ENCODE measurements at places on chromosomes 6 and 20. TPM values are rescaled to one million over a fixed set of nuclear protein-coding genes. Genes with fewer than 3 reads are reported as not detected.

- DNase-seq = no peak
Measured at GRCh38 chr6:158648682-158649131, 1.1 kb upstream of the SYTL3 start.

The RSPH3 gene
- 7.5 TPM for total RNA-seq

GRCh38 chr6:49550492-49551077 is at the start of gene C6orf141:
TSS of gene C6orf141 (plus strand) at chr6:49550668. CDS start at chr6:49550793, 125 bp downstream.
- peak; percentile 18 for DNase-seq

GRCh38 chr6:38937839-38938613 is 110.6 kb upstream of the GLP1R start:
- no peak for DNase-seq

DNA sequence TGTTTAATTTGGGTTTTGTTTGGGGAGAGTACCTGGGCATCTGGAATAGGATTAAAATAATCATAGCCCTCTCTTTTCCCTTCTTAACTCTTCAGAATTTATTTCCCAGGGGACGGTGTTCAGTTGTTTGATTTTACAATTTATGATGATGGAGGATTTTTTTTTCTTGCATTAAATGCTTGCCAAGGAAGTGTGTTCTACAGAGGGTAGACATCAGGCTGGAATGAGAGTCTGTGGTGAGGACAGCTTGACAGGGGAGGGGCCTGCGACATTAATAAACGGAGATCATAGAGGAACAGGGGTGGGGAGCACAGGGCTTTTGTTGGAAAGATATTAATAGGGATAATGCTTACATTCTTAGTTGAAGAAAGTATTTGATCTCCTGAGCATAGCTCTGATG is 297.5 kb downstream of the CLIC5 start:
- no peak for DNase-seq

- DNase-seq = no peak
Measured at GRCh38 chr6:121590438-121590837, 155.0 kb downstream of the GJA1 start.

- DNase-seq = no peak
Measured at GRCh38 chr6:15755526-15755925, 92.7 kb upstream of the DTNBP1 start.

GRCh38 chr6:40788661-40789655 is 201.8 kb upstream of the LRFN2 start:
- DNase-seq = peak; percentile 62

DNA sequence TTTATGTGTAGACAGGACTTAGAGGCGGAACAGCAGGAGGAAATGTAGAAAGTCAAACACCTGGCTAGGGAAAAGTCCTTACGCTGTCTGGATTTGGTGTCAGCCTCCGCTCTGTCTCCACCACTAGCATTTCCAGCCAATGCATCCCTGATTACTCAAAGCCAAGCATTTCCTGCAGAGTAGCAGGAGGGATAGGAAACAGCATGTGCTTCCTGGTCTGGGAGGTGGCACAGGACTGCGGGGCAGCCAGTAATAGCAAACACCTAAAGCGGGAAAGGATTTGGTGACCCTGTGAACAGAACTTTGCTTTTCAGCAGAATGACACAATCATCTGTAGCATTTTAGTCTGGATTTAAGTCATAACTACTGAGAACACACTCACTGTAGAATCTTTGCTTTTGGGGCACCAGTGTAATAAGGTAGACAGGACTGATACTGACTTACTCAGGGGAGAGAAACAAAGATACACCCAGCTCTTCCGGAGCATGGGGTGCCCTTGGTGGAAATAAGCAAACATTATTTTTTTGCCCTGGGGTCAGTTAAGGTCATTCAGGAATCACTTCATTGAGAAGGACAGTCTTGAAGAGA is 133.3 kb upstream of the AHI1 start:
- DNase-seq = no peak

DNA sequence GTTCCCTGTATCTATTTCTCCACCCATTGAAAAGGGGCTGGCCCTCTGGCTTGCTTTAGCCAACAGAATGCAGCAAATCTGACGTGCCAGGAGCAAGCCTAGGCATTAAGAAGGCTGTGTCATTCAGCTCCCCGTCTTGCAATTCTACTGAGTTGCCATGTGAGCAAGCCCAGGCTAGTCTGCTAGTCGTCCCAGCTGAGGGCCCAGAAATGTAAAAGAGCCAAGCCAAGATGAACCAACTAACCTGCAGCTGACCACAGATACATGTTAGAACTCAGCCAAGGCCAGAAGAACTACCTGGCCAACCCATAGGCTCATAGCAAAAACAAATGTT is 30.1 kb downstream of the PREP start:
- no peak for DNase-seq

GRCh38 chr6:166697113-166697512 is 70.1 kb upstream of the RPS6KA2 start:
- DNase-seq = no peak

The FOXP4 gene
- total RNA-seq = 0.72 TPM

- DNase-seq = no peak
Measured at GRCh38 chr20:1734269-1734858, 76.8 kb upstream of the SIRPG start.

GRCh38 chr20:58377766-58378401 is 11.1 kb upstream of the VAPB start:
- DNase-seq = no peak

GRCh38 chr6:157106487-157106886 is 216.8 kb downstream of the TMEM242 start:
- no peak for DNase-seq

GRCh38 chr6:152057832-152058498 is 250.5 kb downstream of the ESR1 start:
- DNase-seq = no peak

GRCh38 chr6:13302751-13303667 is 25.3 kb downstream of the TBC1D7 start:
- DNase-seq = peak; percentile 83

- no peak for DNase-seq
Measured at GRCh38 chr20:35883336-35883777, 70.9 kb downstream of the SCAND1 start.

GRCh38 chr20:20220134-20220533 is 147.8 kb upstream of the INSM1 start:
- DNase-seq = no peak

DNA sequence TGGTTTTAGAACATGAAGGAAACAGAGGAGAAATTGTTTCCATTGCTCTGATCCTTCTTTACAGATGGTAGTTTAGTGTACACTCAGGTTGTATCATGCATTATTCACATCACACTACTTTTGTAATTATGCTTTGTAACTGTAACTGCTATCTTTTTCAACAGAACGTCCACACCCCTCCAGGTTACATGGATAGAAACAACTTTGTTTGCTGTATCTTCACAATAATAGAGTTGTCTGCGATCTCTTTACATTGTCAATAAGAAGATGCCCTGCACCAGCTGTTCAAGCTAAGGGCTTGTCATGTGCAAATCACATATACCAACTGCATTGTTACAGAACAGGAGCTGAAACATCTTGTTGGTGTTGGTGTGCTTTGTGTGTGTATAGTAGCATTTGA is 67.9 kb upstream of the MAP7 start:
- no peak for DNase-seq

- peak; percentile 88 for DNase-seq
Measured at GRCh38 chr6:144696610-144697368, 411.7 kb downstream of the UTRN start.

GRCh38 chr20:7151676-7152470 is 384.4 kb downstream of the BMP2 start:
- DNase-seq = no peak

GRCh38 chr6:81169166-81169565 is 583.3 kb downstream of the TENT5A start:
- no peak for DNase-seq

- DNase-seq = peak; percentile 69
Measured at GRCh38 chr6:34934516-34934915, 45.5 kb downstream of the ANKS1A start.

- no peak for DNase-seq
Measured at GRCh38 chr6:105568142-105568541, 165.3 kb upstream of the PREP start.

GRCh38 chr20:47360297-47361056 is 4.0 kb upstream of the ZMYND8 start:
- DNase-seq = peak; percentile 91

The SNX21 gene
- 35.2 TPM for total RNA-seq

The HUS1B gene
- total RNA-seq = not detected

GRCh38 chr20:46433051-46433450 is 26.6 kb upstream of the ELMO2 start:
- DNase-seq = no peak

DNA sequence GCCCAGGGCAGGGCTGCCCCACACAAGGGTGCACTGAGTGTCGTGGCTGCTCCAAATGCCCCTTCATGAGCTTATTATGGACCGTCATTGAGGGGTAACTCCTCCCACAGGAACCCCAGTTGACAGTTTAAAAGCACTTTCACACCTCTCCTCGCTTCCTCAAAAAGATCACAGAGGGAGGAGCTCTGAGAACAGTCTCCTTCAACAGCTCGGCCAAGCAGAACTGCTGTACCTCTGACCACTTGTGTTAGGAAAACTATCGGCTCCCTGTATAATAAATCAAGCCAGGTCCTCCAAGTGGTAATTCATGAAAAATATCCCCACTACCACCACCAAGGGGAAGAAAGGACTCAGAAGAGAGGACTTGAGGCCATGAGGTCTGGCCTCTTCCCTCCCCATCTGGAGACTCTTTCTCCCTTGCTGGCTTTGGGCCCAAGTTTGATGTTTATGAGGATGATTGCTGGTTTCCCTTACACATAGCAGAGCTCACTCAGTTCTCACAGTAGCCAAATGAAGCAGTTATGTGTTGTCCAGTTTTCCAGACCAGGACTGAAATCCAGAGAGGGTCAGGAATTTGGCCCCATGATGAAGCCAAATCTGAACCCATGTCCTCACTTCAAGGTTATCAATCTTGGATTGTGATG is 8.7 kb downstream of the SNX21 start:
- DNase-seq = peak; percentile 68

The TP53TG5 gene
- 32.0 TPM for total RNA-seq

DNA sequence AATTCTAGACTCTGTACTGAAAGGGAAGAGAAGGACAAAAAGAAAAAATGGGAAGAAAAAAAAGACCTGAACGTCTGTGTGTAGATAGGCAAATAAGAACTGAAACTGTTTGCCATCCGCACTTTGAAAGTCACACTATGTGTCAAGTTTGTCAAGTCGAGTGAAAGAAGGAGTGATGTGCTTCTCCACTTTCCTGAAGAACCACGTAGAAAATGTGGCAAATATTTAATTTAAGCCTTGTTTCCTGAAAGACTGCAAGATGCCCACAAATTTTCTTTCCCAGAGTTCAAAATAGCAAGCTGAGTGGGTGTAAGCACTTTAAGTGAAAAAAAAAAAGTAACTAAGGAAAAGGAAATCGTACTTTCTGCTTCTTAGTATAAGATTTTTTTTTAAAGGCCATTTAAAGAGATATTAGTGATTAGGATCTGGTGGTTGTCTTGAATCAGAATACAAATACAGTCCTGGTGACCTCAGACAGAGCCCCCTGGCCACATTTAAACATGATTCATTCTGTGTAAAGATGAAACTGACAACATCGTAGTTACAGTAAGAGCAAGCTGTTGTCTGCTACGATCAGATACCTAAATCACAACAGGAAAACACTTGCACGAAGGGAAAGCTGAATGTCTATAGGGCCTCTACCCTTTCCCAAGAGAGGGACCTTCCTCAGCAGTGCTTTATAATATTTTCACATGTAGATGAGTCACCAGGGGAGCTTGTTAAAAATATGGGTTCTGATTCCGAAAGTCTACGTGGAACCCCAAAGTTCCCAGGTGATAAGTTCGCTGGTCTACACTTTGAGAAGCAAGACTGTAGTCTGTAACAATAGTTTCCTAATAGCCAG is 102.3 kb downstream of the HIVEP2 start:
- no peak for DNase-seq

GRCh38 chr6:3157131-3157933 is at the start of gene TUBB2A:
TSS of gene TUBB2A (minus strand) at chr6:3157544. CDS start at chr6:3157463, 81 bp downstream.
- DNase-seq = peak; percentile 80

- DNase-seq = no peak
Measured at GRCh38 chr6:30703011-30703410, 12.2 kb upstream of the NRM start.

DNA sequence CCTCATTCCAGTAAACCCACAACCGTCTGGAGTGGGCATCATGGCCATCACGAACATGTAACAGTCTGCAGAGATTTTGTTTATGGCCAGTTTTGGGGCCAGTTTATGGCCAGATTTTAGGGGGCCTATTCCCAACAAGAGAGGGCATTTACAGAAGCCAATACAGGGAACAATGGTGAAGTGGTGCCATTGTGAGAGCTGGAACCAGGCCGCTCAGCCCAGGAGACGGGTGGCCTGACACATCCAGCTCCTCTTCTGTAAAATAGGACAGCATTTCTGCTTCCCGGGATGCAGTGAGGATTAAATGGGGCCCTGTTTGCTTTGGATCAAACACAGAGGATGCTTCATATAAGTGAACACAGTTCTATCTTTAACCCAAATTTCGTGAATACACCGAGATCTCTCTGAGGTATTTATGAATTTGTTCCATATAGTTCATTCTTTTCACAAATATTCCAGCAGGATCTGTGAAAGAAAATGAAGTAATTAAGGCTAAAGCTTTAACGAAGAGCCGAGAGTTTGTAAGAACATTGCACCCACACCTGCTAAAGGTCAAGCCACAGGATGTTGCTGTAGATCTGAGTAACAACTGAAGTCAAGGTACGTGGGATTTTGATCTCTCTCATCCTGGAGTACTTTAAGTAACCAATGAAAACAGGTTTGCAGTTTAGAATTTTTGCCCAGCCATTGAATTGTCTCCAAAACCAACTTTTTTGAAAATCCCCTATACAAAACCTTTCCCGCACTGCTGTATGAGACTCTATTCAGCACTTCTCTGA is 14.5 kb upstream of the SIRPG start:
- no peak for DNase-seq

DNA sequence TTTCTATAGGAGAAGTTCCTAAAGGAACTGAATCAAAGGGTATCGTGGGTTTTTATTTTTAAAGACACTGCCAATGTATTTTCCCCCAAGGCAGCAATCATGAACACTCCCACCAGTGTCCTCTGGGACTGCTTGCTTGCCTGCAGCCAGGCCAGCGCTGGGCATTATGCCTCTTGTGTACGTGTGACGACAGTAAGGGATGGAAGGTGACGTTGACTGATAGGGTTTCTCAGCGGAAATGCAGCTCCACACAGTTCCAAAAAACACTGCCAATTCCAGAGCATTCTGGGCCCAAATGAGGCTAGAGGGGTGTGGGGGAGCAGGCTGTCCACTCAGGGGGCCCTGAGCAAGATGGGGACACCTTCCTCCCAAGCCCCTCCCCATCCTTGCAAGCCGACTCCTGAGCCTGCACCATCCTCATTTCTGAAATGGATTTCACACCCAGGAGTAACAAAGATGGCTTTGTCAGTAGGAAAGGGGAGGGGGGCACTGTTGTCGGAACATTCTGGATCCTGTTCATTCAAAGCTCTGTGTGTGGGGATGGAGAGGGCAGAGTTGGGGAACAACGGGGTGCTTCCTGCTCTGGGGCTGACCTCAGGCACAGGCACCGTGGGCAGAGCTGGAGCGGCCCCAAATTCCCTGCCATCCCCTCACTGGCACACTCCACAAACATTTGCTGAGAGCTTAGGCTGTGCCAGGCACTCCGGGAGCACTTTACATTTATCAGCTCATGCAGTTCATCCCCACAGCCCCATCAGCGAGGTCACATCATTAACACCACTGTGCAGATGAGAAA is 20.0 kb downstream of the PREX1 start:
- no peak for DNase-seq

The OXT gene
- total RNA-seq = not detected

All from umbilical cord (tissue), 2 donors.